ENCODE measurements at places on chromosomes 3 and 15. TPM values are rescaled to one million over a fixed set of nuclear protein-coding genes. Genes with fewer than 3 reads are reported as not detected.

GRCh38 chr3:11350374-11350773, 78.2 kb downstream of the ATG7 start:
- H3K27me3 ChIP-seq, result no peaks in the 10 kb centered on the region
- no peak overlapping the region for H3K27ac ChIP-seq
- no peak overlapping the region for H3K4me3 ChIP-seq
- peaks cover 25% of the 10 kb centered on the region for H3K36me3 ChIP-seq

- DNase-seq, result no peak
- no peak overlapping the region for H3K27ac ChIP-seq
- no peaks in the 10 kb centered on the region for H3K36me3 ChIP-seq
- H3K4me3 ChIP-seq, result no peak overlapping the region
- H3K4me1 ChIP-seq, result peaks cover 6% of the 10 kb centered on the region
These were observed 431.8 kb upstream of the CCDC54 start for GRCh38 chr3:106945435-106945834.

GRCh38 chr3:109081746-109082510, 36.0 kb downstream of the MORC1 start:
- H3K36me3 ChIP-seq, result no peaks in the 10 kb centered on the region
- H3K27ac ChIP-seq, result no peak overlapping the region
- H3K4me3 ChIP-seq, result no peak overlapping the region
- no peaks in the 10 kb centered on the region for H3K27me3 ChIP-seq
- H3K4me1 ChIP-seq, result no peaks in the 10 kb centered on the region

DNA sequence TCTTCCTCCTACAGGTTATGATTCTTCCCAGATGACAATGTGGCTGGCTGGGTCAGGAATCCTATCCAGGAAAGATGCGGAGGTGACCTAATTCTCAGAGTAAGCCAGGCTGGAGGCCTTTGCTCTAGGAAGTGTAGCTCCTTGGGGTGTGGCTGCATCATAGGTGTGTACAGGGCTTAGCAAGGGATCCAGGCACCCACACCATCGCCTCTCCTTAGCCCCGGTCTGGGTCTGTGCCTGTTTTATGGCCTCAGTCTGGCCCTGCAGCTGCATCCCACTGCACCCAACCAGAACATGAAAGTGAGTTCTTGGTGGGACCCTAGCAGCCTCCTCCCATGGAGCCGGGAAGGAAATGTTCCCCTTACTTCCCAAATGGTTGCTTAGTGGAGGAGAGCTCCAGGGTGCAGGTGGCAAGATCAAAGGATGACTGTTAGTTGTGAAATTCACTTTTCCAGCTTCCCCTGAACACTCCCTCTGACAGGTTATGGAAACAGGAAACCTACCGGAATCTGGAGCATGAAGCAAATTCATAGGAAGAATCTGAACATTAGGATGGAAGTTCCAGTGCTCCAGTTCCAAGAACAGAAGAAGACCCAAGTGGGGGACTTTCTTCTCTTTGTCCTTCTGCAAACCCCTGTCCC, 2.7 kb upstream of the AMOTL2 start:
- peaks cover under 1% of the 10 kb centered on the region for H3K4me1 ChIP-seq
- H3K36me3 ChIP-seq, result peaks cover 1% of the 10 kb centered on the region
- no peak for DNase-seq
- no peak overlapping the region for H3K4me3 ChIP-seq
- no peak overlapping the region for H3K27ac ChIP-seq

DNA sequence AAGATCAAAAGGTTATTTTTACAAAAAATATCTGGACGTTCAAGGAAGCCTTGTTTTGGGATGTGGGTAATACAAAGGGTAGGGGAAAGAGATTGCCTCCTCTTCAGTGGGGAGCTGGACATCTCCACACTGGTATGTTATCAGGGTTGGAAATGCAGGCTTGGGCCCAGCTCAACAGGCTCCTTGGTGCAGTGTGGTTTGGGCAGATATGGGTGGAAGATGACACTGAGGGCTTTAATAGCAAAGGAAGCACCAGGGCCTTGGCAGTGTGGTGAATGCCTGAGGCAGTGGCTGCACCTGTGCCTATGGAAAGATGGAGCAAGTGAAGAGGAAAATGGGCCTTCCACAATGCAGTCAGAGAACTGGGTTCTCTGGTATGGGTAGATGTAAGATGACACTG, 11.2 kb upstream of the MED12L start:
- H3K36me3 ChIP-seq, result no peaks in the 10 kb centered on the region
- H3K4me1 ChIP-seq, result no peaks in the 10 kb centered on the region
- H3K27ac ChIP-seq, result no peak overlapping the region
- no peak for DNase-seq
- no peaks in the 10 kb centered on the region for H3K27me3 ChIP-seq

GRCh38 chr15:48415036-48415886, 84.0 kb downstream of the DUT start:
- H3K4me1 ChIP-seq, result no peaks in the 10 kb centered on the region
- H3K36me3 ChIP-seq, result peaks cover 34% of the 10 kb centered on the region
- no peak for DNase-seq

GRCh38 chr15:58980351-58980939, 7.0 kb upstream of the RNF111 start:
- no peaks in the 10 kb centered on the region for H3K27me3 ChIP-seq
- H3K4me1 ChIP-seq, result no peaks in the 10 kb centered on the region
- H3K36me3 ChIP-seq, result no peaks in the 10 kb centered on the region
- no peak overlapping the region for H3K4me3 ChIP-seq
- no peak overlapping the region for H3K27ac ChIP-seq
- no peak for DNase-seq

GRCh38 chr3:161879470-161879869, 382.9 kb downstream of the OTOL1 start:
- H3K36me3 ChIP-seq, result no peaks in the 10 kb centered on the region
- H3K27ac ChIP-seq, result no peak overlapping the region
- DNase-seq, result no peak
- H3K27me3 ChIP-seq, result no peaks in the 10 kb centered on the region

DNA sequence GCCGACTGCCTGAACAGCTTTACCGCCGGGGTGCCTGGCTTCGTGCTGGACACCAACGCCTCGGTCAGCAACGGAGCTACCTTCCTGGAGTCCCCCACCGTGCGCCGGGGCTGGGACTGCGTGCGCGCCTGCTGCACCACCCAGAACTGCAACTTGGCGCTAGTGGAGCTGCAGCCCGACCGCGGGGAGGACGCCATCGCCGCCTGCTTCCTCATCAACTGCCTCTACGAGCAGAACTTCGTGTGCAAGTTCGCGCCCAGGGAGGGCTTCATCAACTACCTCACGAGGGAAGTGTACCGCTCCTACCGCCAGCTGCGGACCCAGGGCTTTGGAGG, 815 bp downstream of the SPINT1 start:
- H3K4me1 ChIP-seq, result no peaks in the 10 kb centered on the region
- peak; percentile 31 for DNase-seq
- peak overlapping the region; percentile 43 for H3K4me3 ChIP-seq
- H3K27me3 ChIP-seq, result peaks cover 5% of the 10 kb centered on the region
- H3K36me3 ChIP-seq, result no peaks in the 10 kb centered on the region

DNA sequence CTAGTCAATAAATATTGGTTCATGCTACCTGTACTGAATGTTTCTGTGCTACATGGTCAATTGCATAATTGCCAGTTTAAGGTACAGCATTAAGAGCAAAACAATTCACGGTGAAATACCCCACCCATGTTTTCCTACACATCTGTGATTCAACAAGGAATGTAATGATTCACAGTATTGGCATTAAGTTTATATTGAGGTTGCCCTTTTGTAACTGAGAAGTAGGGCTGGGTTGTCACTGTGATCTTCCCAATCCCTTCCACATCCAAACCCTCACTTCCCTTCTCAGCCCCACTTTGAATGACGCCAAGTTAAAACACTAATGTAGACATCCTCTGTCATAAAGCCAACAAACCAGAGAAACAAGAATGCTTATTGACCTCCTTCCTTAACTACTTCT, 112.0 kb upstream of the TJP1 start:
- peaks cover 5% of the 10 kb centered on the region for H3K4me1 ChIP-seq
- H3K4me3 ChIP-seq, result no peak overlapping the region
- H3K36me3 ChIP-seq, result no peaks in the 10 kb centered on the region
- H3K27me3 ChIP-seq, result no peaks in the 10 kb centered on the region
- H3K27ac ChIP-seq, result no peak overlapping the region

DNA sequence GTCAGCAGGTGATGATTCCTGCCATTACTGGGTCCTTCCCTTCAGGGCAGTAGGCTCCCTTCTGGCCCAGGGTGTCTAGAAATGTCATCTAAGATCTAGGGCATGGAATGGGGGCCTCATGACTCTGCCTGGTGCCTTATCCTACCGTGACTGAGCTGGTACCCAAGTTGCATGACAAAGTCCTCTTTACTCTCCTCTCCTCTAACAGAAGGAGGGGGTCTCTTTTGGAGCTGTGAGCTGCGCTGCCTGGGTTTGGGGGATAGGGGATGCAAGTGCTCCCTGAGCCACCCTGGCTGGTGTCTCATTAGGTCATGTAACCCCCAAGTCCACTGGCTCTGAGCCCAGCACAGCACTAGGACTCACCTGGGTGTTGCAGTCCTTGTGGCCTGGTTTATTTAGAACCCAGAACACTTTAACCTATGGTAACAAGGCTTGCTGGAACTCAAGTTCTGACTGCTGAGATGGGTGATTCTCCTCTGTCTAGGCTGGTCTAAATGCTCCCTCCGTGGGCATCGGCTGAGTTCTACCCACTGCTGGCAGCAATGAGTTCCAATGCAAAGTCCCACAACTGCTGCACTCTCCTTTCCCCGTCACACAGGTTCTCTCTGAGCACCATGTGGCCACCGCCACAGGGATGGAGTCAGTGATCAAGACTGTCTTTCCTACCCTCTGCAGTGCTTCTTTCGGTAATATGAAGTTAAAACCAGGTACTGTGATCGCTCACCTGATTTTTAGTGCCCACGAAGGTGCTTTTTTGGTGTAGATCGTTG, 34.0 kb downstream of the XXYLT1 start:
- H3K4me1 ChIP-seq, result peaks cover 3% of the 10 kb centered on the region
- DNase-seq, result no peak
- H3K4me3 ChIP-seq, result no peak overlapping the region

DNA sequence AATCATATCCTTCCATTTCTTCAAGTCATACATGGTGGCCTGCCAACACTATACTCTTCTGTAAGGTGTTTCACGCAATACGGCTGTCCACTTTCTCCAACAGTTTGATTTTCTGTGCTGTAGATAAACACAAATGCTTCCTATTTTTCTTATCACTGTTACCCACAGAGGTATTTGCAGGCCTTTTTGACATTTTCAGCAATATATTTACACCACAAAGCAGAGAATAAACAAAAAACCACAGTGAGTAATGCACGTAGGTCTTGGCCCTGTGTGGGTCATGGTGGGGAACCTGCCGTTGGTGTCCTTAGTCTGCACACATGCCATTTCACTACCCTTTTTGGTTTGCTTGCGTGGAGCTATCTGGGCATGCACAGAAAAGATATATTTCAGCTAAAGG, 59.5 kb downstream of the LRRC28 start:
- H3K36me3 ChIP-seq, result peaks cover 3% of the 10 kb centered on the region
- no peaks in the 10 kb centered on the region for H3K27me3 ChIP-seq
- H3K27ac ChIP-seq, result no peak overlapping the region
- no peak overlapping the region for H3K4me3 ChIP-seq
- no peak for DNase-seq

GRCh38 chr3:158158969-158159368, 49.1 kb downstream of the RSRC1 start:
- H3K36me3 ChIP-seq, result no peaks in the 10 kb centered on the region
- H3K4me1 ChIP-seq, result no peaks in the 10 kb centered on the region
- no peaks in the 10 kb centered on the region for H3K27me3 ChIP-seq
- no peak overlapping the region for H3K27ac ChIP-seq
- no peak overlapping the region for H3K4me3 ChIP-seq

SPESP1 gene
- polyA plus RNA-seq, result 1.5 TPM

GP9 gene
- 1.3 TPM for polyA plus RNA-seq

HRG gene
- not detected for polyA plus RNA-seq

TMEM212 gene
- 4.6 TPM for polyA plus RNA-seq

Measured in lung (tissue), 17 donors.